ENCODE measurements at places on chromosomes 2 and 18.

GRCh38 chr2:95024371-95024770, 1.1 kb upstream of the MAL start:
- DNase-seq, result no peak

DNA sequence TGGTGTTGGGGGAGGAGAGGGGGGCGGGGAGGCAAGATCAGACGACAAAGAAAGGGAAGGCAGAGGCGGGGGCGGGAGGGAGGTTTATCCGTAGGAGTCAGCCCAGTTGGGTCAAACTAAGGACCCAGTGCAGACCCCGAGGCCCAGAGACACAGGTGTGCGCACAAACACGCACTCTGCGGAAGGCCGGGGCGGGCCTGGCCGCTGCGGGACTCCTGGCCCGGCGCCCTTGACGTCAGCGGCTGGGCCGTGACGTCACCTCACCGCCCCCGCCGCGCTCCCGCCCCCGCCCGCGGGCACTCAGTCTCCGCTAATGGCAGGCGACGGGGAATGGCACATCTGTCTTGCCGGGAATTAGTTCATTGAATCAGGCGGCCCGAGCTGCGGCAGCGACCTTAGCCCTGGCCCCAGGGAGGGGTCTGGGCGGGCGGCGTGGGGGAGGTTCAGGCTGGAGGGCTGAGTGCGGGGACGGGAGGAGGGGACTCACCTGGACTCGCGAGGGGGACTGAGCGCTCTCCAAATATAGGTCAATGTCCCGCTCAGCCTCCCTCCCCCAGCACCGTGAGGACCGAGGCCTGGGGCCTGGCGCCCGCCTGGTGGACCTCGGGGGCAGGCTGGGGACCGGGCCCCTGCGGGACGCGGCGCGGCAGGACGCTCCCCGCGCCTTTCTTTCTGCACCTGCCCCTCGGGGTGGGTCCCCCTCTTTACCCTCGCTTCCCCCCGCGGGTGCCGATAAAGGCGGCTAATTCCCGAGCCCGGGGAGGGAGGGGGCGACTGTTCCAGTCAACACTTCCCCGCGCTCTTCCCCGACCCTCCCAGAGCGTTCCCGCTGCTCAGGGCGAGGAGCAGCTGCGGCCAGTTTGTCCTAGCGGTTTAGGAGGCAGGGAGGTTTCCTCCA, 15.5 kb upstream of the ECEL1 start:
- DNase-seq, result peak; percentile 45

GRCh38 chr2:16727256-16727655, 61.6 kb upstream of the CYRIA start:
- DNase-seq, result no peak

- no peak for DNase-seq
These were observed 725 bp downstream of the FIGN start for GRCh38 chr2:163734881-163735684.

- DNase-seq, result no peak
These were observed 83.3 kb upstream of the EPB41L5 start for GRCh38 chr2:119929537-119929936.

- peak; percentile 82 for DNase-seq
These were observed 37.3 kb upstream of the BMP10 start for GRCh38 chr2:68908392-68908970.

DNA sequence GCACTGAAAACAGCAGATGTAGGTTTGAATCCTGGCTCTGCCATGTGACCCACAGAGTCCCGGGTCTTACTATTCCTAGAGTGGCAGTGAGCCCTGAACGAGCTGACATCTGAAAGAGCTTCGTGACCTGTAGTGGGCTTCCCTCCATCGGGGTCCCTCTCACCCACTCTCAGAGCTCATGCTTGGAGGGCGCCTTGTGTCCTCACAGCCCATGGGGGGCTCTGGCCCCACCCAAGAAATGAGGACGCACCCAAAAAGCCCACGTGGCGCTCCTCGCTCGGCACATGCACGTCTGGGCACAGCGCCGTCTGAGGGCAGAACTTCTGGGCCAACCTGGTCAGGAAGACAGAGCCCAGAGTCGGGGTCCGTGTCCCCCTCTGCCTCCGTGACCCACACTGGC, 23.7 kb downstream of the LBH start:
- no peak for DNase-seq

DNA sequence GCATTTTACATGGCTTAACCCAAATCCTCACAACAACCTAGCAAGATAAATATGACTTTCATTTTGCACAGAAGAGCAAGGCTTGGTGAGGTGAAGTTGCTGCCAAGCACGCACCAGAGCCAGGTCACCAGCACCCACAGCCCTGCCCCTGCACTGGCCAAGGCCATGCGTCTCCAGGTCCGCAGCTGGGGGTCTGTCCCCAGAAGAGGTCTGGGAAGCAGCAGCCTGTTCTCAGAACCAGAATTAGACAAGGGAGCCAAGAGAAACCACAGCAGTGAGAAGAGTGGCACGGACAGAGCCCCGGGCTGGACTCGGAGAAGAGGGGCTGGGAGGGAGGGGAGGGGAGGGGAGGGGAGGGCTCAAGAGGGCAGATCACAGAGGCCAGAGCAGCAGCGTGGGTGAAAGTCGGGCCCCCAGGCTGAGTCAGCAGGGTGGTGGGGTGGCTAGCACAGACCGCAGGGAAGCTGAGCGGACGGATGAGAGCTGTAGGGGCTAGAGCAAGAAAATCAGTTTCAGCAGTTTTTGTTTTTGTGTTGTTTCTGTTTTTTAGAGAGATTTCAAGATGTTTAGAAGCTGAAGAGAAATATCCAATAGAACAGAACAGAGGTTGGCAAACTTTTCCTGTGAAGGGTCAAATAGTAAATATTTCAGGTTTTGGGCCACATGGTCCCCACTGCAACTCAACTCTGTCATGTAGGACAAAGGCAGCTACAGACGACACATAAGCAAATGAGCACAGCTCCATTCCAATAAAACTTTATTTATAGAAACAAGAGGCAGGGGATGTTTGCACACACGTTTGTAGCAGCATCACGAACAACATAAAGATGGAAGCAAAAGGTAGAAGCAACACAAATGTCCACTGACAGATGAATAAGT, 7.4 kb upstream of the MTERF4 start:
- no peak for DNase-seq

GRCh38 chr2:127150996-127151395, 44.0 kb upstream of the BIN1 start:
- no peak for DNase-seq

- DNase-seq, result peak; percentile 7
These were observed 1.3 kb downstream of the TANC1 start for GRCh38 chr2:158969715-158970240.

DNA sequence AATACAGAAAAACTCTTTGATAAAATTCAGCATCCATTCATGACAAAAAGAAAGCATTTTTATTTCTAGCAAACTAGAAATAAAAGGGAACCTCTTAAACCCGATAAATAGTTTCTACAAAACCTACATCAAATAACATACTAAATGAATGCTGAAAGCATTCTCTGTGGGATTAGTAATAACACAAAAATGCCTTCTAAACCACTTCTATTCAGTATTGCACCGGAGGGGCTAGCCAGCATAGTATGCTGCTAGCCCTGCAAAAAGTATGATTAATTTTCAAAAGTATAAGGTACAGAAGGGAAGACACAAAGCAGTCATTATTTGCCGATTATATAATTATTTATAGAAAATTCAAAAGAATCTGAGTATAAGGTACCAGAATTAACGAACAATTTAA, 145.2 kb downstream of the DTNB start:
- DNase-seq, result no peak

- no peak for DNase-seq
These were observed 96.2 kb downstream of the MEIS1 start for GRCh38 chr2:66531155-66531554.

GRCh38 chr18:61549889-61550288, 216.7 kb downstream of the CDH20 start:
- DNase-seq, result no peak

DNA sequence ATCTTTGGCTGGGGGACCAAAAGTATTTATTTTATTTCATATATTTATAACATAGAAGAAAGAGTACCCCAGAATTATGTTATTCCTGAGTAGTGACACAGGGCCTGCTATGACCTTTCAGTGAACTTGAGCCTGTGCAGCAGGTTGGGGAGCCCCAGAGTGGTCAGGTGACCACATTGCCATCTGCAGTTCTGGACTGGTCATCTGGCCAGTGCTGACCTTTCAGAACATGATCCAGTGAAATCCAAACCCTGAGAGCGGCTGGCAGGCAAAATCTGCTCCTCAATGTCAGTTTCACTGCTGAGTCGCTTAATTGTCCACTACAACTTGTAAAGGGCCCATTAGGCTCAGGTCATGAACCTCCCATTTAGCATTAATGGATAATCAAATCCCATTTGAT, 336.7 kb upstream of the KCNH7 start:
- DNase-seq, result no peak

GRCh38 chr2:233250568-233250967, 905 bp upstream of the ATG16L1 start:
- no peak for DNase-seq

GRCh38 chr2:42851186-42851585, 58.8 kb upstream of the HAAO start:
- no peak for DNase-seq

DNA sequence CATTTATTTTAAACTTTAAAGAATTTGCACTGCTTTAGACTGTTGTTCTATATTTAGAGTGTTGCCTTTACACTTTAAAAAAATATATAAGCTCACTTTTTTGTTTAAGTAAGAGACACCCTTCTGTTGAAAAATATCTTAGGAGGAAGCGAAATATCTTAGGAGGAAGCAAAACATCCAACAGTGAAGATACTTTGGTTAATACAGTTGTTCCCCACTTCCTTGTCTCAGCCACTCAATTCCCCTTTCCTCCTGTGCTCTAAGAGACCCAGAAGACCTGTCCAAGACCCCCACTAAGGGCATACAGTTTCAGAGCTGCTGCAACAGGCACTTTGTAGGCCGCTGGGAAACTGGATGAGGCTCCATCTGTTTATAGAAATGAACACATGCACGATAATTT, 5.7 kb downstream of the SERPINB8 start:
- DNase-seq, result no peak

DNA sequence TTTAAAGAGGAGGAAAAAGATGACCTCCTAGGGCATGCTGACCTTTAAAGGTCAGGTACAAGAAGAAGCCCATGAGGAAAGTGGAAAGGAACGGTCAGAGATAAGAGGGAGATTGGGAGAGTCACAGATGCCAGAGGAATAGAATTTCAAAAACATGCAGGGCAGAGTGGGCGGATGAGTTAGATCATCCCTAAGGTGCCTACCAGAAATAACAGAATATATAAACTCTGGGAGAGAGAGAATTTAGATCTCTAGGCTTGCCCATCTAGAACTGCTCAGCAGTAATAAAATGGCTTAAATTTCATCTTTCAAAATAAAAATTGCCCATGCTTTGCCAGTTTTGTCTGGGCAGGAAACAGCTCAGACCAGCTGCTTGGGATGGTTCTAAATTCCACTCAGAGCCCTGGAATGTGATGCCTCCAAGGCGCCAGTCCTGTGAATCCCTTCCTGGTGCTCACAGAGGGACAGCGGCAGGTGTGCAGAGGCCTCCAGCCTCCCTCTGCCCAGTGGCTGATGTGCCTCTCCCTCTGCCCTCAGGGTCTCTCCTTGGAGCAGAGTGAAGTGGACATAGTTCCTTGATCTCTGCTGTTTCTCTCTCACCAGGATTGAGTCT, 130.9 kb downstream of the ANTXR1 start:
- DNase-seq, result no peak

All from activated CD4-positive, alpha-beta T cell treated with anti-CD3 and anti-CD28 coated beads, Interleukin-2, amount 50 U/mL, for 48 hours (primary cell).